Thyroid gland (tissue), 4 donors: ENCODE measurements at places on chromosomes 5 and 9. TPM values are rescaled to one million over a fixed set of nuclear protein-coding genes. Genes with fewer than 3 reads are reported as not detected.

EIF4E1B gene
- not detected for total RNA-seq

GRCh38 chr9:75891771-75892215 is 1.3 kb downstream of the PCSK5 start:
- peak; percentile 7 for DNase-seq

CDH9 gene
- not detected for total RNA-seq

C5 gene
- 3.2 TPM for total RNA-seq

- no peak for DNase-seq
Measured at GRCh38 chr9:16023446-16023845, 470.6 kb downstream of the CCDC171 start.

EPB41L4B gene
- 71.6 TPM for total RNA-seq

TXNDC15 gene
- total RNA-seq = 149 TPM

- DNase-seq = no peak
Measured at GRCh38 chr9:116566677-116567488, 120.2 kb upstream of the TRIM32 start.

- no peak for DNase-seq
Measured at GRCh38 chr5:148922606-148923005, 96.2 kb downstream of the ADRB2 start.

- DNase-seq = no peak
Measured at GRCh38 chr9:28648723-28649122, 1075.4 kb upstream of the C9orf72 start.

DNA sequence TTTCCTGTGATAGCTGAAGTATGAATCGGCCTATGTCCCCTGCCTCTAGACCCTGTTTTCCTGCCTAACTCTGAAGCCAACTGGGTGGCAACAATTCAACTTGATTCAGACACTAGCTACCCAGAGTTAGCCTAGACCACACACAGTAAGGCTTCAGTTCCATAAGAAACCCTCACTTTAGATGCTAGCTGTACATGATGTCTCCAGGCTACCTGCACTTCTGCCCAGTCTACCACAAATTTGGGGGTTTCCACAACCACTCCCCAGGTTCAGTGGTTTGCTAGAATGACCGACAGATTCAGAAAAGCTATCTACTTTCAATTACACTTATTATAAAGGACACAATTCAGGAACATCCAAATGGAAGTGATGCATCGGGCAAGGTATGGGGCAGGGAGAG is 119.4 kb upstream of the VLDLR start:
- DNase-seq = no peak

DBH gene
- not detected for total RNA-seq

- DNase-seq = no peak
Measured at GRCh38 chr9:114294664-114295063, 28.2 kb upstream of the ORM1 start.

DNA sequence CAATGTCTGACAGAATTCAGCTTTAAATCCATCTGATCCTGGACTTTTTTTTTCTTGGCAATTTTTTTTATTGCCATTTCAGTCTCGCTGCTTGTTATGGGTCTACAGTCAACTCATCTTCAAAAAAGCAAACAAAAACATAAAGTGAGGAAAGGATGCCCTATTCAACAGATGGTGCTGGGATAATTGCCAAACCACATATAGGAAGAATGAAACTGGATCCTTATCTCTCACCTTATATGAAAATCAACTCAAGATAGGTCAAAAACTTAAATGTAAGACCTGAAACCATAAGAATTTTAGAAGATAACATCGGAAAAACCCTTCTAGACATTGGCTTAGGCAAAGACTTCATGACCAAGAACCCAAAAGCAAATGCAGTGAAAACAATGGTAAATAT is 389.1 kb upstream of the ST8SIA4 start:
- DNase-seq = no peak

GABRA6 gene
- not detected for total RNA-seq

MACIR gene
- total RNA-seq = 13.3 TPM

CATSPER3 gene
- not detected for total RNA-seq

DNA sequence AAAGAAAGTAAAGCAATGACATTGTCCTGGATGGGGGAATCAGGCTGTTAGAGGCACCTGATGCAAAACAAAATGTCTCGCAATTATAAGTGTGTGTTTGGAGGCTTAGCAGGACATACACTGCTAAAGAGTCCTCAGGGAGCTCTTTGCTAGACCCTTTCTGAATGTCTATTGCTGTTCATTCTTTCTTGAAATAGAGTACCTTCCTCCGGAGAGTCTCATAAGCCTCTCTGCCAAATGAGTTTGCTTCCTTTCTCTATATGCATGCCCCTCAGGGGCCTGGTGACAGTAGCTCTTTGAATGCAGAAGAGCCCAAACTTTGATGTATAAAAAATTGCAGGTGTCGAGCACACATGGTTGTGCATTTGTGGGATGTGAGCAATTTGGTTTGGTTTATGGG is 26.4 kb upstream of the ADAMTSL1 start:
- no peak for DNase-seq

FIBCD1 gene
- total RNA-seq = 0.11 TPM

GRCh38 chr5:169719360-169720314 is 82.6 kb downstream of the DOCK2 start:
- peak; percentile 55 for DNase-seq

C9orf50 gene
- total RNA-seq = not detected

- no peak for DNase-seq
Measured at GRCh38 chr5:56155992-56156584, 77.0 kb downstream of the ANKRD55 start.

- no peak for DNase-seq
Measured at GRCh38 chr5:123928401-123928800, 416.4 kb downstream of the CSNK1G3 start.

PCDHB9 gene
- 2.3 TPM for total RNA-seq
